GM23248 (cell line): ENCODE measurements at places on chromosomes 2 and 18. TPM values are rescaled to one million over a fixed set of nuclear protein-coding genes. Genes with fewer than 3 reads are reported as not detected.

GRCh38 chr2:10145519-10146357 lies 23.2 kb downstream of the RRM2 start:
- DNase-seq: no peak

- no peak for DNase-seq
Observed at GRCh38 chr2:71897836-71898235, 249.8 kb downstream of the CYP26B1 start.

- no peak for DNase-seq
Observed at GRCh38 chr2:100812116-100812515, 7.8 kb upstream of the NPAS2 start.

DNA sequence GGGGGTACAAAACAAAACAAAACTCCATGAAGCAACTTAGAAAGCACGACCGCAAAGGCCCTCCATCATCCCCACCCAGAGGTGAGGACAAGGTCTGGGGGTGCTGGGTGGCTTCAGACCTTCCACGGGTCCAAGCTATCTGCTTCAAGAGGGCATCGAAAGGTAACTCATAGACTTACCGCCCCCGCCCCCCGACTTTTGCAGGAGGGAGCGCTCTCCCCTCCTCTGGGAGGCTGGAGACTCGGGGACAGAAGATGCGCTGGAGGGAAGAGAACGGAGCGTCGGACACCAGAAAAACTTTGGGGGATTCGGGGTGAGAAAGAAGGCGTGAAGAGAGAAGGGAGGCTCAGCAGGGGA lies 300 bp upstream of the STON1 start:
- no peak for DNase-seq

GRCh38 chr18:3328532-3328931 lies 66.6 kb downstream of the MYL12B start:
- DNase-seq: no peak

DNA sequence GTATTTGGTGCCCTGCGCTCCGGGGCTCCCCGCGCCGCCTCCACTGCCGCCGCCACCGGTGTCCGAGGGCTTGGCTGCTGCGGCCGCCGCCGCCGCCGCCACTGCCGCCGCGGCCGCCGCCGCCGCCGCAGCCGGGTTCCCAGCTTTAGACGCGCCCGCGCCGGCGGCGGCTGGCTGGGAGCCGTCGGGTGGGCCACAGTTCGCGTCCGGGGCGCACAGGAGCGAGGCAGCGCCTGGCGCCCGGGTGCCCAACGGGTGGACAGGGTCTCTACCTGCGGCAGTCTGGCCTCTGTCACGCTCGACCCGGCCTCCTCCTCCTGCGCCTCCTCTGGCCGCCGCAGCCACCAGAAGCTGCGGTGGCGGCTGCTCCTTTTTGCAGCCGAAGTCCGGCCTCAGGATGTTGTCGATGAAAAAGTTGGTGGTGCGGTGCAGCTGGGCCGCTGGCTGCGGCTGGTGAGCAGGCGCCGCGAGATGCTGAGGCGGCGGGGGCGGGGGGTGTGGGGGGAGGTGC lies 951 bp downstream of the EN1 start:
- DNase-seq: peak; percentile 78

EHBP1 gene
- 53.0 and 56.8 TPM in 2 replicates for total RNA-seq
